ENCODE measurements at places on chromosomes 11 and 22.

- no peak for DNase-seq
Measured at GRCh38 chr22:48258064-48258701, 1495.7 kb downstream of the TBC1D22A start.

DNA sequence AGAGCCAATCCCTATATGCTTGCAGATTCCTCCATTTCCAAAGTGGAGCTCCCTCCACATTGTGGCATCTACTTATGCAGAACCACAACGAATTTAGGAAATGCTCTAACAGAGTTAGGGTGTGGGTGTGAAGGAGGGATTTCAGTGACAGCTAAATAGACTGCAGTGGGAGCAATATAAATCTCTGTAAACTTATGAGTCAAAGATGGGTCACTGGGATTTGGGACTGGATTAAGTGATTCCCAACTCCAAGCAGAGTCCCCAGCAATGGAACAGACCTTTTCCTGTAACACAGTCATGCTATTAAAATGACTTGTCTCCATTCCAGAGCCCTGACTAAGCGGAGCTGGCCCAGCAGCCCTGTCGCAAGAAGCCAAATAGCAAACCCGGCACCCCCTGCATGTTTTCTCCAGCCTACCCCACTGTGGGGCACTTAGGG lies 36.6 kb downstream of the RPL27A start:
- no peak for DNase-seq

DNA sequence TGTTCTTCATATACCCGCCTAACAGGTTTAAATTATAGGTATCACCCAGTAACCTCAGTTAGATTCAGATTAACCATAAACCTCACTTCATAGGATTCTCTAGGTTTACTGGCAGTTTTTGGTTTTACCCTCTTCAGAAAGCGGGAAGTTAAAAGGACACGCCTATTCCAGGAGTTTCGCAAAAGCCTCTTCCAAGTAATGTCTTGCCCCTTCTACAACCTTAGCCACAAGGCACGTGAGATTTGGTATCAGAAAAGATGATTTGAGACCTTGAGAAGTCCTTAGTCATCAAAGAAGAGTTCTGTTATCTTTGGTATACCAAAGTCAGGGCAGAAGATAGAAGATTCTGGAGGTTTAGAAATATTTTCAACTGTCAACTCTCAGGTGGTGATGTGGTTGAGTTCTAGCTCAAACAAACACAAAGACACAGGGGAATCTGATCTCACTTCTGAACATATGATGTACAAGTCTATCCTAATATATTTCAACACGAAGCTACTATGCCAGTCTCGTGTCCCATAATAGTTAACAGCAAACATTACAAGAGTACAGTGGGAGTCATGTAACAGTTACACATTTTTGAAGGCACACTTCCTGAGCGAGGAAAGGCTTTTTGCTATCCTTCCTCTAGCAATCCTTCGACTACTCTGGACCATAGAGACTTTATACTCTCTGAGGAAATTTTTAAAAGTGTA lies 103.5 kb downstream of the USP35 start:
- DNase-seq = peak; percentile 79

DNA sequence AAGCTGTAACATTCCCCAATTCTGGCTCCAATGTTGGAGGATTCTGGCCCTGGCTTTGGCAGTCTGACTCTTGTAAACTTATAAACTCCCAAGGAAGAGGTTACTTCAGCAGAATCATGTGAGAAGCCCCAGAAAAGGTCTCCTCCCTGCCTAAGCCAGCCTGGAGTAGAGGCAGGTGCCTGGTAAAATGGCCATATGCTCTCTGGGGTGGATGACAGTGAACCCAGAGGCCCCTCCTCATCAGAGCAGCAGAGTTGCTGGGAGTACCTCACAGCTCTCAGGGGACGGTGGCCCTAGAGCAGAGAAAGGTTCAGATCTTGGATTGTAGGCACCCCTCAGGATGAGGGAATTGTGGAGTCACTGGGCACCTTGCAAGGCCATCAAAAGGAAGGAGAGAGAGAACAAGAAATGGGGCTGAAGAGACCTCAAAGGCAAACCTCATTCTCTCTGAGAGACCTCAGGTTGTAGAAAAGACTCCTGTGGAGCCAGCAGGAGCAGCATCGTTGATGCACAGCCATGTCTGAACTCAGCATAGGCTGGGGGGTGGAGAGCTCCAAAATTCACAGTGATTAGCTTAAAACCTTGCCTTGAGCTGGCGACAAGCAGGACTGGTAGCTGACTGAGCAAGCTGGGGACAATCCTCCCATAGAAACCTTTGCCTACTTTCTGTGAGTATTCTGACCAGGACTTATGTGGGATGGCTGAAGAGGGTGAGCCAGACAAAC lies 4.9 kb upstream of the P2RY6 start:
- DNase-seq = no peak

DNA sequence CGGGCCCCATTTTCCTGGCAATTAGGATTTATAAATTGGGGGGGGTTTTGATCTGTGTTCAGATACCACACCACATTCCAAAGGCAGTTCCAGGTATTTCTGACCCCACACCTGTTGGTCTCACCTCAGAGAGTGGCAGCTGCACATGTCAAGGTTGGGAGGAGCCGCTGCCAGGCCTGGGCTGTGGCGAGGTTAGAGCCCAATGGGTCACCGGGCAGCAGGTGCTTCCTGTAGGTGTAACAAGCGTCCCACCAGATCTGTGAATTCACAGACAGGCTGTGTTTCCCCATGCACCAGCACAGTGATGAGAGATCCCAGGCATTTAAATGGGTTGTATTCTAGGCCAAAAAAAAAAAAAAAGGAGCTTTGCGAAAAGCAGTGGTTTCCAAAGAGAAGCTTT lies 58.6 kb downstream of the CABIN1 start:
- DNase-seq = no peak

DNA sequence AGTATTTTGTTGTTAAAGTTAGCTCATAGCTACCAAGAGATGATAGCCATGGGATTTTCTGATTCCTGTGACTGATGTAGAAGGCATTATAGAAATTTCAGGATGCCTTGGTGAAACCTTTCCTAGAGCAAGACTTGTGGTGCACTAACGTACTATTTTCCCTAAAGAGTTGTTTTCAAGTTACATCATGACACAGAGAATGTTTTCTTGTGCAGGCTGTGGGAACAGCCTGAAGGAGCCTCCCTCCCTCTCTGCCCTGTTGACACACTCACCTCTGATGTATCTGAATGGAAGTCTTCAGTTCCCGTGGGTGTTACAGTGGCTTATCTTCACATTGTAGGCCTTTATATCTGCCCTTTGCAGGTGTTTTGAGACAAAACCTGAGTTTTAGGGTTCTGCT lies 121.6 kb downstream of the LDLRAD3 start:
- DNase-seq = no peak

DNA sequence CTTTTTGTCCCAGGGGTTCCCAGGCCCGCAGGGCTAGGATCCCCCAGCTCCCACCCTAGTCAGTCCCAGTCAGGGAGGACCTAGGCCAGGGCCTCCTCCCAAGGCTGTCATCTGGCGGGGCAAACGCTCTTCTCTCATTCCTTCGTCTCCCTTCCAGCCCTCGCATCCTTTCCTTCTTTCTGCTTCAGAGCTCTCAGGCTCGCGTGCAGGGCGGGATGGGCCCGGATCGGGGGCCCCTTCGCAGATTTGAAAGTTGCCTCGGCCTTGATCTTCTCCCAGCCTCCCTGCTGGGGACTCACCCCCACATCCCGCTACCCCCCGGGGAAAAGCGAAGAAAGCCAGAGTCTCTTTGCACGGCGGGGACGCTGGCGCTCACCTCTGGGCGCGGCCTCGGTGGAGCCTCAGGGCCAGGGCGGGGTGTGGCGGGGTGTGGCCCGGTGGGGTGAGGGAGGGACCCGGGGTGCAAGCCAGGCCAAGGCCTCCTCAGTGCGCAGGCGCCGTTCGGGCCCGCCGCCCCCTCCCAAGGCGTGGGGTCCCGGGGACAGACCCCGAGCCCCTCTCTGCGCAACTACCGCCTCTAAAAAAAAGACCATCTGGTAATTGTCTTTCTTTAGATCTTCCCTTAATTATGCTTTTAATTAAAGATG lies 14.8 kb upstream of the PAX6 start:
- no peak for DNase-seq

DNA sequence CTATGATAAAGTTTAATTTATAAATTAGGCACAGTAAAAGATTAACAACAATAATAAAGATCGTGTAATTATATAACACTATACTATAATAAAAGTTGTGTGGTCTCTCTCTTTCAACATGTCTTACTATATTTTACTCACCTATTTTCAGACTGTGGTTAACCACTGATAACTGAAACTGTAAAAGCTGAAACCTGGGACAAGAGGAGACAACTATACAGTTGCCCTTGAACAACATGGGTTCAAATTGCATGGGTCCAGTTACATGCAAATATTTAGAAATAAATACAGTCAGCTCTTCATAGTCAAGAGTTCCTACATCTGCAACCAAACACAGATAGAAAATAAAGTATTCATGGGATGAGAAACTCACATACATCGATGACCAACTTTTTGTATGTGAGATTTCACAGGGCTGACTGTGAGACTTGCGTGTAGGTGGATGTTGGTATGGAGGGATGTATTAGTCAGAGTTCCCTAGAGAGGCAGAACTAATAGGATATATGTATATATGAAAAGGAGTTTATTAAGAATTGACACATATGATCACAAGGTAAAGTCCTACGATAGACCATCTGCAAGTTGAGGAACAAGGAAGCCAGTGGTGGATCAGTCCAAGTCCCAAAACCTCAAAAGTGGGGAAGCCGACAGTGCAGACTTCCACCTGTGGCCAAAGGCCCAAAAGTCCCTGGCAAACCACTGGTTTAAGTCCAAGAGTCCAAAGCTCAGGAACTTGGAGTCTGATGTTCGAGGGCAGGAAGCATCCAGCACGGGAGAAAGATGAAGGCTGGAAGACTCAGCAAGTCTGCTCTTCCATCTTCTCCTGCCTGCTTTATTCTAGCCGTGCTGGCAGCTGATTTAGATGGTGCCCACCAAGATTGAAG lies 359.5 kb downstream of the INSC start:
- no peak for DNase-seq

- no peak for DNase-seq
Measured at GRCh38 chr22:42396621-42397331, 35.4 kb downstream of the NFAM1 start.

- no peak for DNase-seq
Measured at GRCh38 chr11:35318977-35319925, 100.1 kb downstream of the SLC1A2 start.

DNA sequence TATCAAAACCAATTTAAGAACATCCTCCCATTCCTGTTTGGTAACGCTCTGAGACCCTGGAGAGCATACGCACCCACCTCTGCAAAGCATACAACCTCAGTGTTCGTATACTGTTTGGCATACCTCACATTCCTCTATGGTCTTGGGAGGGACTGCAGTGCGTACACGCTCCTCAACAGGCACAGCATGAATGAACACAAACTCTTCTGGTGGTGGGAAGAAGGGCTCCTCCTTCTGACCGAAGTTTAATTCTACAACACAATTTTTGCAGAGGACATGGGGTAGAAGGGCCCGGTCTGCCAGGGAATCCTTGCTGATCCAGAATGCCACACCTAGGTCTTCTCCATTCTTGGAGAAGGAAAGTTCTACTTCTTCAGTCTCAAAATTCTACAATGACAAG lies 5.3 kb downstream of the HNRNPUL2 start:
- DNase-seq = no peak

- DNase-seq = no peak
Measured at GRCh38 chr11:111387363-111387762, 8.3 kb upstream of the POU2AF1 start.

DNA sequence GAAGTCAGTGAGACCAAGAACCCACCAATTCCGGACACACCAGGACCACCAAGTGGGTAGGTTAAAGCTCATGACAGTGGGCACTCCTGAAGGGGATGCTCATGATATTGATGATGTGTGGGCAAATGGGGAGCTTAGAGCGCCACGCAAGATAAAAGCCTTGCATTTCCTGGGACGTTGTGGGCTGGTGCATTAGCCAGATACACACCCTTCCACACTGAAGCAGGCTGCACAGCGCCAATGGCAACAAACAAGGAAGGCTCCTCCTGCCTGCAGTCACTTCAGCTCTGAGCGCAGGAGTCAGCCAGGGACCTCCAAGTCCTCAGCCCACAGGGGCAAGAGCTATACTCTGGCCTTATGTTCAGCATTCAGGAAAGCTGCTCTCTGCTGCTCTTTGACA lies 20.6 kb downstream of the TMEM218 start:
- no peak for DNase-seq

GRCh38 chr11:15072551-15073143 lies 746 bp upstream of the CALCB start:
- no peak for DNase-seq

DNA sequence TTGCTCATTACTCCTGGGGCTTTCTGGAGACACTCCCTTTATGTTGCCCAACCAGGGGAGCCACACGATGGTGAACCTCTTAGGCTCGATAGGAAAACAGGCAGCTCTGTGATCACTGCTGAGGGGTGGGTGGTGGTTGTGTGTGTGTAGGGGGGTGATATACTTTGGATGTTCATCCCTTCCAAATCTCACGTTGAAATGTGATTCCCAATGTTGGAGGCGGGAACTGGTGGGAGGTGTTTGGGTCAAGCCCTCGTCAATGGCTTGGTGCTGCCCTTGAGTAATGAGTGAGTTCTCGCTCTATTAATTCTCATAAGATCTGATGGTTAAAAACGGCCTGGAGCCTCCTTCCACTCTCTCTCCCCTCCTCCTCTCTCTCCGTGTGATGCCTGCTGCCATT lies 204.0 kb upstream of the B3GAT1 start:
- DNase-seq = no peak

GRCh38 chr22:37162221-37163095 lies 12.7 kb upstream of the IL2RB start:
- DNase-seq = no peak

DNA sequence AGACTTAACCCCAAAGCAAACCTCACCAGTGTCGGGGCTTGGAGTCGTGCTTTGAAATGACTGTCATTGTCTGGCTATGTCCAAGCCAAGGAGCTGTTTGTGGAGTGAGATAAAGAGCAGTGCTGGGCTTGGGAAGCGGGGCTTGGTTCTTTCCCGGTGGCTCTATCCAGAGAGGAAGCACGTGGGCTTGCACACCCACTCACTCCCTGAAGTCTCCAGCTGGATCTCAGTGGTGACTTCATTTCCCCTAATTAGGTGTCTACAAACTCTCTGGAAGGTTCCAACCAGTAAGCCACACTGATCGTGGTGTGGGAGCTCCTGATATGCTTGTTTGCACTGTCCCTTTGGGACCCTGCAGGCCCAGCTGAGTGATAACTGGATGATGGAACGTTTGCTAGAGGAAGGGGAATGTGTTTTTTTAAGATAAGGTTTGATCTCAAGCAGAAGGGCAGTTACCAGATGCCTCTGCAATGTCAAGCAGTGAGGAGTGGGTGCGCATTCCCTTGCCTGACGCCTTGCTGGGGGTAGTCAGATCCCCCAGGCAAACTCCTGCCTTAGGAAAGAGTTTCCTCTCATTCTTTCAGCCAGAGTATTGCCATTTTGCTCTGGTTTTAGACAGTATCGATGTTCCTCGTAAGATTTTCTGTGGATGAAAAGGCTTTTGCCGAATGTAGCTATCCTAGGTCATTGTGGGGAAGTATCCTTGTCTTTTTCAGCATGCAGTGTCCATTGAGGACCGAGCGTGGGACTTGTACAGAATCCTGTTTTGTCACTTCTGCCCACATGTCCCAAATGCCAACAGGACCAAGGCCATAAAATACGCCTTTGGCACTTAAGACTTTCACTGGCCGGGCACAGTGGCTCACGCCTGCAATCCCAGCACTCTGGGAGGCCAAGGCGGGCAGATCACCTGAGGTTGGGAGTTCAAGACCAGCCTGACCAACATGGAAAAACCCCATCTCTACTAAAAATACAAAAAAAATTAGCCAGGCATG lies 90.9 kb downstream of the MICAL2 start:
- peak; percentile 97 for DNase-seq

Data from CMK (cell line).